Activated T-cell treated with anti-CD3 and anti-CD28 coated beads, Interleukin-2, amount 50 U/mL, for 4 hours (primary cell): ENCODE measurements at places on chromosomes 7 and 10. TPM values are rescaled to one million over a fixed set of nuclear protein-coding genes. Genes with fewer than 3 reads are reported as not detected.

DNA sequence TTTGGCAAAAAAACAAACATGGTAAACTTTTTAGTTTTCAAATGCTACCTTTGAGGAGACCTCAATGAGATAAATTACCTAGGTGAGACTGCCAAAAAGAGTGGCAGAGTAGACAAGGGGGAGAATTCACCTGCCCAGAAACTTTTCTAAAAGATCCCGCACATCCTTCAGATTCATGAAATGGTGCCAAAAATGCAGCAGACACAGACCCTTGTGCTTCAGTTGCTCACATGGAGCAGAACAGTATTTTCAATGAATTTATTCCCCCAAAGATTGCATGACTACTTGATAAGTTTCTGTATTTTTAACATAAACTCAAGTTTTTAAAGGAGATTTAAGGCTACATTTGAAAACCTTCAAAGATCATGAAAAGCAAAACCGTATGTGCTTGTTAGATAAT is 270.0 kb downstream of the TRIL start:
- DNase-seq, result no peak

- DNase-seq, result no peak
These were observed 882 bp upstream of the CHCHD1 start for GRCh38 chr10:73780966-73781365.

DNA sequence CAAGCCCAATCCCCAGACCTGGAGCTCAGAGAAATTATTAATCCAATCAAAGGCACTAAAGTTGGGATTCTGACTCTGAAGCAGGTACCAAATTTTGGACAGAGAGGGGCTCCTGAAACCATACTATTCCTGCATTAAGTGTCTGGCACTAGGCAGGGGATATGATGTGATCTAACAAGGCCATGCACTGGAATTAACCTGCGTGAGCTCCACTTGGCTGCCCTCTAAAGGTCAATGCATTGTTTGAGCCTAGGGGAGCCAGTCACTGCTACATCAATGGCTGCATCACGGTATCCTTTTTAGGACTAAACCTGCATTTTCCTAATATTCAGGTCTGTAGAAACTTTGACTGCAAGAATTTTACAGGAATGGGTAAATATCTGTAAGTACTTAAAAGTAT is 42.1 kb downstream of the ST8SIA6 start:
- DNase-seq, result no peak

Gene CHST3
- 1.1 TPM for total RNA-seq

- DNase-seq, result no peak
These were observed 29.1 kb downstream of the MKX start for GRCh38 chr10:27716521-27716920.

- DNase-seq, result no peak
These were observed 224.8 kb downstream of the BBS9 start for GRCh38 chr7:33354201-33354600.

DNA sequence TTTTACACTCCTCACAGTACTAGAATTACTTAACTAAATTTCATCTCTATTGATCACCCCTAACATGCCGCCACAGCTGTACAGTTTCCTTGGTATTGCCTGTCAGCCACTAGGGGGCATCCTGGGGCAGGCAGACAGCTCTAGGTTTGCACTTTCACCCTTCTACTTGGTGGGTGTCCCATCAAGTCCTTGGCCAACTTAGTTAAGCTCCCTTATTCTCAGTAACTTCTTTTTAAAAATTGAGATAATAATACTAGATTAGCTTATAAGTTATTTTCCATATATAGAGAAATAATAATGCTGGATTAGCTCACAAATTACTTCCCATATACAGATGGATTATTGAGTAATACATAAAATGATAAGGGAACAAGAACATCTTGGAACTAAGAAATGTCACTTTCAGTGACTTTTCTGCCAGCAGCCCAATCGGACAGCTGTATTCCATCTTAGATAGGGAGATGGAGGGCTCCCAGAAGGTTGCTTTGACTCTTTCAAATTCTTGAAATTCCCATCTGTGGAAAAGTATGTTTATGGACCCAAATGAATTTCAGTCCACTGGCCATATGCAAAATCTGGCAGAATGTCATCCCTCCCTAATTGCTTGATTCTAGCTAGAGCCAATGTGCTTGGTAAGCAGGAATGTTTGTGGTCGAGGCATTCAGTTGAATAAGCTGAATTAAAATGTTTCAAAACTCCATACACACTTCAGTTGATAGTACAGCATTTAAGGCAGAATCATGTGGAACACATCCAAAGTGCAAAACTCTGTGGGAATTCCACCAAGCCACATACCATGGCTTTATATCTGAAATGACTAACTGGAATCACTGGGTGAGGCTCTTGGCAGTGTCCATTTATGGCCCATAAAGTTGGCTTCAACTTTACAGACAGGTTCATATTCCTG is 309.7 kb downstream of the CSTF2T start:
- peak; percentile 14 for DNase-seq
